EH (cell line): ENCODE measurements at places on chromosomes 6 and 20.
A peak's percentile ranks its signal among the peaks of the same experiment; 100 is the strongest.

DNA sequence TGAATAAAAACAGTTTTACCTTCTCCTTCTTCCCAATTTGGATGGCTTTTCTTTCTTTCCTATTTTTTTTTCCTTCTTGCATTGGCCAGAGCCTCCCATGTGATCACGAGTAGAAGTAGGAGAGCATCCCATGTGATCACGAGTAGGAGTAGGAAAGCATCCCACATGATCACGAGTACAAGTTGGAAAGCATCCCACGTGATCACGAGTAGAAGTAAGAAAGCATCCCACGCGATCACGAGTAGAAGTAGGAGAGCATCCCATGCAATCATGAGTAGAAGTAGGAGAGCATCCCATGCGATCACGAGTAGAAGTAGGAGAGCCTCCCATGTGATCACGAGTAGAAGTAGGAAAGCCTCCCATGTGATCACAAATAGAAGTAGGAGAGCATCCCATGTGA, 218.6 kb downstream of the DLL1 start:
- DNase-seq, result no peak

- no peak for DNase-seq
Observed at GRCh38 chr20:14561741-14562221, 224.4 kb upstream of the FLRT3 start.

GRCh38 chr6:162845972-162846371, 118.2 kb downstream of the PACRG start:
- DNase-seq, result no peak

- no peak for DNase-seq
Observed at GRCh38 chr6:89553431-89553830, 85.1 kb downstream of the LYRM2 start.

DNA sequence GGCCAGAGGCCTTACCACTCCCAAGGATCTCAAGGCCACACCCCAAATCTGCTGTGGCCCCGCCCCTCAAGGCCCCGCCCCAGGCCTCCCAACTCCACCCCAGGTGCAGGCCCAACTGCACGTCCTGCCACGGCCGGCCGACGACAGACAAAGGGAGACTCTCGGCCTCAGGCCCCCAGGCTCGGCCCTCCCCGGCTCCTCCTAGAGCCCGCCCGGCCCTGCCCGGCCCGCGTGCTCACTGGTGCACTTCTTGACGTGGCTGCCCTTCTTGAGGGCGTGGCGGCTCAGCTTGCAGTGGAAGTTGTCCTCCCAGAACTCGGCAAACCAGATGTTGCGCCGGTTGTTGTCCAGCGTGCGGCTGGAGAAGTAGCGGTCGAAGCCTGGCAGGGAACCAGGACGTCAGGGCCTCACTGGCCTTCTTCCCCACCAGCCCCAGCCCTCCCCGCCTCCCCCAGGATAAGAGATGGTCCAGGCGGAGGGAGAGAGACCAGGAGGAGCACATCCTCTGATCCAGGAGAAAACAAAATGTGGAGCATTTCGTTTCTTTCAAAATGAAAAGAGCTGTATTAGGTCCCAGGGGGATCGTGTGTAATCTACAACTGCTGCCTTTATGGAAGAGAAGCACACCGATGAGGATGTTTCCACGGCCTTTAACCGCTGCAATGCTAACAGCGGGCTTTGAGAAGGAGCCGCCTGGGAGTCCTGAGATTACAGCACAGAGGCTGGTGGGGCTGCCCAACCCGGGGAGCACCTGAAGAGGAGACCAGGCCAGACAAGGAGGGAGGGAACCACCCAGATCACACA, 89.4 kb downstream of the GRM4 start:
- DNase-seq, result peak; percentile 71

DNA sequence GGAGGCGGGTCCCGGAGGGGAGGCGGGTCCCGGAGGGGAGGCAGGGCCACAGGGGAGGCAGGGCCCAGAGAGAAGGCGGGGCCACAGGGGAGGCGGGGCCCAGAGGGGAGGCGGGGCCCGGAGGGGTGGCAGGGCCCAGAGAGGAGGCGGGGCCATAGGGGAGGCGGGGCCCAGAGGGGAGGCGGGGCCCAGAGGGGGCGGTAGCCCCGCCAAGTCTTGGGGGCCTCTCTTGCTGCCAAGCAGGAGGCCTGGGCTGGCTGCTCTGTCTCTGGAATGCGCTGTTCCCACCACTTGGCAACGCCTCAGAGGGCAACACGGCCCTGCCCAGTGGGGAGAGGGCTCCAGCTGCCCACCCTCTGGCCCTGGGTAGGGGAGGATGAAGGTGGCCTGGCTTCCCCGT, 80.5 kb downstream of the YTHDF1 start:
- DNase-seq, result no peak

DNA sequence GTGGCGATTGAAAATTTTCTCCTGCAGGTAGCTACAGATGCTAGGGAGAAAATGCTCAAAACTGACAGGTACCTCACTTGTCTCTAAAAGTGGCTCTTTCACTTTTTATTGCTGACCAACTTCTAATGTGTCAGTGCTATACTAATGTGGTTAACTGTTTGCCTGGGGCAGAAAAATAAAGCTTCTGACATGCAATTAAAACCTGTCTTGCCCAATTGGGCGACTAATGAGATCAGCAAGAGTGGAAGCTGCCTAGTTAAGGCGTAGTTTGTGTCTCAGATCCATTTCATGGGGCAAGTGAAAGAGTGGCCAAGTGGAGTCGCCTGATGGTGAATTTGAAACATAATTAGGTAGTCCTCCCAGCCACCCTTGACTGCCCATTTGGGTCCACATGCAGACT, 193.3 kb downstream of the TSHZ2 start:
- no peak for DNase-seq

GRCh38 chr20:57500962-57501361, 24.0 kb downstream of the CTCFL start:
- DNase-seq, result peak; percentile 15

DNA sequence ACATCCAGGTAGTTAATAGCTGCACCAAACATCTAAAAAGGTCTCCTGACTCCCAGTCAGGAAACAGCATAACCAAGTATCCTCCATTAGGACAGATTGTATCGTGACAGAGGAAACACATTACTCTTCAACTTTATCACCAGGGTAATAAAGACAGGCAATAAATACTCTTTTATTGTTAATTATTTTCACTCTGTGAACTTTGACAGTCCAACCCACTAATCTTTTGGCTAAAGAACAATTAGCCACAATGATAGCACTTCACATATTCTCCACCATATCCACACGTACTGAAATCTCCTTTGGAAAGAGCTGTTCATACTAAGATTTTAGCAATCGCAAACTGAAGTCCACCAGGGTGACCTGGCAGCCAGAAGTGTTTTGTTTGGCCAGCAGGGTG, 46.4 kb downstream of the ARHGAP18 start:
- no peak for DNase-seq

GRCh38 chr6:17289630-17290061, 8.5 kb downstream of the RBM24 start:
- peak; percentile 47 for DNase-seq

DNA sequence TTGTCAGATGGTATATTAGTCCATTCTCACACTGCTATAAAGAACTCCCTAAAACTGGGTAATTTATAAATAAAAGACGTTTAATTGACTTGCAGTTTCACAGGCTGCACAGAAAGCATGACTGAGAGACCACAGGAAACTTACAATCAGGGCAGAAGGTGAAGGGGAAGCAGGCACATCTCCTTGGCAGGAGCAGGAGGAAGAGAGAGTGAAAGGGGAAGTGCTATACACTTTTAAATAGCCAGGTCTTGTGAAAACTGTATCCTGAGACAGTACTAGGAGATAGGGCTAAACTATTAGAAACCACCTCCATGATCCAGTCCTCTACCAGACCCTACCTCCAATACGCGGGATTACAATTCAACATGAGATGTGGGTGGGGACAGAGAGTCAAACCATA, 193.9 kb upstream of the KCNG1 start:
- no peak for DNase-seq

DNA sequence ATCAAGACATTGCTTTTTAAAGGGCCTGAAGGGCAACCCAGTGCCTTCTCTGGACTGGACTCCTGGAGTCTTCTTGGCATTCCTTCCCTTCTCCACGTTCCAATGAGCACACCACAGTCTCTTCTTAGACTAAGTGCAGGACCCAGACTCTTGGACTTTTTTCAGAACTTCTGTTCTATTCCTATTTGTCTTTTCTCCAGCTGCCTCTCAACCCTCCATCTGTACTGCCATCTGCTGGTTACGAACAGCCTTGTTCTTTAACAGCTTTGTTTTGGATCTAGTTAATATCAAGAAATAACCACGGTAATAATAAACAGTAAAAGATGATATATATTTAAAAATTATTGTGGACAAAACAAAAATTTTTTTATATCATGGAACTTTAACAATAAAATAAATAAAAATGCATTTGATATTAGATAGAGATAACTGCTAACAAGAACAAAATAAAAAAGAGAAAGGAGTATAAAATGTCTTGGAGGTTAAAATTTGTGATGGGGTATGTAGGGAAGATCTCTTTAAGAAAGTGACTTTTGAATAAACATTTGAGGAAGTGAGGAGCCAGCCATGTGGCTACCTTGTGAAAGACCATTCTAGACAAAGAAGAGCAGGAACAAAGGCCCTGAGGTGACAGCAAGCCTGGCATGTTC, 105.1 kb upstream of the HCRTR2 start:
- DNase-seq, result peak; percentile 54

GRCh38 chr20:24836041-24836533, 113.0 kb upstream of the CST7 start:
- no peak for DNase-seq

DNA sequence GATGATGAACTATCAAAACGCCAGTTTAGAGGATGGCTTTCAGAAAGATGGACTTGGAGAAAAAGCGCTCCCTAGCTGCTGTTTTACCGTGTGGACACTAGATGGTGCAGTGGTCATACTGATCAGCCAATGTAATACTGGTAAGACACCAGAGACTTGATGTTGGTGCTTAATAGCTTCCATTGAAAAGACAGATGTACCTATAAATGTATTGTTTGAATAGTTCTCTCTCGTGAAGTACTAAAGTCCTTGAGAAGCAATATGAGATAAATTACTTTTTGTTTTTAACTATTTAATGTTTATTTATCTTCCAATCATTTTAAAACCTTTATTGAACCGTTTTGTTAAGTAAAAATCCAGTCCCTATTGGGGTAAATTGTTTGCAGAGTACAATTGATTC, 63.9 kb upstream of the FUCA2 start:
- peak; percentile 82 for DNase-seq

DNA sequence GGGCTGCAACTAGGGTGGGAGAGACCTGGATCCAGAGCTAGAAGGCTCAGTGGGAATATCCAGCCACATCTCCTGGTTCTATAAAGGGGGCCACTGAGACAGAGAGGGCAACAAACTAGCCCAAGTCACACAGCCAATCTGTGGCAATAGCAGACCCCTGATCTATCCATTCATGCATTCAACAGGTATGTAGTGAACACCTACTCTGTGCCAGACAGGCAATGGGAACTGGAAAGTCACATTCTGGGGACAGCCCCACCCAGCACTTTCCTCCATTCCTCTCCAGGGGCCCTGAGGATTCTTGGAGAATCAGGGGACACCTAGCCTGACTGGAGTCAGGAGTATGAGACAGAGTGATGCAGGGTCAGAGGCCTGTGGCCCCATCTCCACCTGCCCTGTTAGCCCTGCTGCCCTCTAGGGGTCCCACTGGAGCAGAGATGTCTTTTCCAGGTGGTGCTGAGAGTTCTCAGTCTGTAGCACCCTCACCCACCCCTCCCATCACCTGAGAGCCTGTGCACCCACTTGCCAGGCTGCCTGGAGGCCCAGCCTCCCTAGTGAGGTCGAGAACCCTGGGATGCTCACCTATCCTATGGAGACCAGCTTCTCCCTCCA, 13.6 kb downstream of the BPIFA2 start:
- DNase-seq, result no peak

GRCh38 chr6:149513915-149514314, 29.1 kb upstream of the ZC3H12D start:
- DNase-seq, result no peak

GRCh38 chr20:40547483-40548091, 141.4 kb downstream of the MAFB start:
- DNase-seq, result no peak

DNA sequence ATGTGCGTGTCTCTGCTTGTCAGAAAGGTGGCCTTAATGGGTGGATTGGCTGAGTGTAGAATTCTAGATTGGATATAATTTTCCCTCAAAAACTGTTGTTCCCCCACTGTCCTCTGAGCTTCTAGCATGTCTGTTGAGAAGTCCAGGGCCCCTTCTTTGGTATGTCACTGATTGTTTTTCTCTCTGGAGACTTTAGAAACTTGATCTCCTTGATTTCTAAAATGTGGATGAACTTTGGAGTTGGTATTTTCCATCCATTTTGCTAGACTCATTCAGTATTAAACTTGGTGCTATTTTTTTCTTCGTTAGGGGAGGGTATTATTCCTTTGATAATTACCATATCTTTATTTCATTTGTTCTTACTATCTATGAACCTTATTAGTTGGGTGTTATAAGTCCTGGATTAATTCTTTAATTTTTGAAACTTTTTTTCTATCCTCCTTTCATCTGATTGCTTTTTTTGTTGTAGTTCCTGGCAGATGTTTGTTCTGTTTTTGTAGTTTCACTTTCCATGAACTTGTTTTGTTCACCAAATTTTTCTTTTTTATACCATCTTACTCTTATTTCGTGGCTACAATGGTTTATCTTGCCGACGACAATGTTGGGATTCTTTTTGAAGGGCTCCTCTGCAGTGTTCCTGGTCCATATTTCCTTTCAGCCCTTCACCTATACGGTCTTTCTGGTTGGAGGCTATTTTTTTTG, 68.4 kb downstream of the ARID1B start:
- DNase-seq, result no peak

DNA sequence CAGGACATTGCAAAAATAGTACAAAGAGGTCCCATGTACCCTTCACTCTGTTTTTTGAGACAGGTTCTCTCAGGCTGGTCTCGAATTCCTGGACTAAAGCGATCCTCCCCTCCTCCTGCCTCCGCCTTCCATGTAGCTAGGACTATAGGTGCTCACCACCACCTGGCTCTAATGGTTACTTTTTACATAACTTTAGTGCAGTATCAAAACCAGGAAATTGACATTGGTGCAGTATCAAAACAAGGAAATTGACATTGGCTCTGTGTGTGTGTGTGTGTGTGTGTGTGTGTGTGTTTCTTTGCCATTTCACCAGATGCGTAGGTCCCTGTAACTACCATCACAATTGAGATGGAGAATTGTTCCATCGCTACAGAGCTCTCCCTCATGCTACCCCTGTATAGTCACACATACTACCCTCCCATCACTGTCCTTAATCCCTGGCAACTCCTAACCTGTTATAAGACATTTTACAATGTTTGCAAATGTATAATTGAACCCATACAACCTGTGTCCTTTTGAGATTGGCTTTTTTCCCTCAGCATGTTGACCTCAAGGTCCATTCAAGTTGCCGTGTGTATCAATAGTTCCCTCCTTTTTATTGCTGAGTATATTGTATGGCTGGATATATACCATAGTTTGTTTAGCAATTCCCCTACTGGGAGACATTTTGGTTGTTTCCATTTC, 28.3 kb upstream of the RIPOR2 start:
- DNase-seq, result no peak

GRCh38 chr6:138162111-138162954, 594 bp downstream of the ARFGEF3 start:
- peak; percentile 3 for DNase-seq

GRCh38 chr20:41095110-41095969, 42.0 kb upstream of the PLCG1 start:
- DNase-seq, result peak; percentile 67

- DNase-seq, result peak; percentile 2
Observed at GRCh38 chr6:72042088-72042487, 155.7 kb downstream of the RIMS1 start.
